ENCODE measurements at places on chromosomes 5 and 9.

GRCh38 chr5:167008705-167009104, 1282.7 kb upstream of the WWC1 start:
- no peak for DNase-seq

GRCh38 chr9:120443489-120443888, 136.5 kb downstream of the CDK5RAP2 start:
- DNase-seq = no peak

GRCh38 chr5:148372893-148373292, 10.9 kb upstream of the FBXO38 start:
- DNase-seq = no peak

- no peak for DNase-seq
Measured at GRCh38 chr5:151810897-151811296, 39.1 kb downstream of the G3BP1 start.

DNA sequence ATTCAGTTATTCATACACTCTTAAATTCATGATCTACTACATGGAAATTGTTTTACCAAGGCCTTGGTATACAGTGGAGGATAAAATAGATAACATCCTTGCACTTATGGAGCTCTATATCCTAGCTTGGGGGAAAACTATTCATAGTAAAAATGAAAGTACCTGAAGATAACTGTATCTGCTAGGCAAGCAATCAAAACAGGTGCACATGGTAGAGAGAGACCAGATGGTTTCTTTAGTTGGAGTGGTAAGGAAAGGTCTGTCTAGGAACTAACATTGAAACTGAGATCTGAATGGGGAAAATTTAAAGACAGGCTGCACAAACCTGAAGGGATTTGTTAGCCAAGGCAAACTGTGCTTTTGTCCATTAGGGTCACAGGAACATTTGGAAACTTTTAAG, 11.1 kb upstream of the SLCO4C1 start:
- no peak for DNase-seq

- no peak for DNase-seq
Measured at GRCh38 chr5:15393146-15393545, 106.8 kb upstream of the FBXL7 start.

- no peak for DNase-seq
Measured at GRCh38 chr9:112601636-112602035, 115.0 kb downstream of the KIAA1958 start.

DNA sequence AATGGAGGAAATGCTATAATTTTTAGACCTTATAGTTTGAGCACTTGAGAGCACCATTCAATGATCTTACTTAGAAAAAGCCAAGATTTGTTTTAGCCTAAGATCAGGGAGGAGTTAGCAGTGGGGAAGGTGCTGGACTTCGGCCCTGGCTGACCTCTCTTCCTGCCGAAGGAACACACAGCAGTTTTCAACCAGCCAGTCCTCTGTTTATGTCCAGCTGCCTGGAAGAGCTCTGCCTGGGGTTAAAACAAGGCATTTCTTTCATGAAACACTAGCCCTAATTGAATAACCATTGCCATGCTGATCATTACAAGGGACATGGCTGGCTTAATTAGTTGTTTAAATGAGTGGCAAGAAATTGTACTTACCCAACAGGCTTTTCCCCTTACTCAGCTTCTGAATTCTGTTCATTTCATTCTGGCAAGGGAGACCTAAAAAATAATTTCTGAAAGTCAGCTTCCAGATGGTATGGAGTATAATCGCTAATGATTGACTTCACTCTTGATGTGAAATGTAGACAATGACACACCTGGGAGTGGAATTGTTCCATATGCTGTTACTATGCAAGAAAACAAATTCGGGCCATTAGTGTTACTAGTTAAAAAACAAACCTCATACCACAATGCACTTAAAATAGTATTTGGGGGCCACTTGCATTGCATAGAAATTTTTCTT, 514.2 kb downstream of the SPOCK1 start:
- no peak for DNase-seq

DNA sequence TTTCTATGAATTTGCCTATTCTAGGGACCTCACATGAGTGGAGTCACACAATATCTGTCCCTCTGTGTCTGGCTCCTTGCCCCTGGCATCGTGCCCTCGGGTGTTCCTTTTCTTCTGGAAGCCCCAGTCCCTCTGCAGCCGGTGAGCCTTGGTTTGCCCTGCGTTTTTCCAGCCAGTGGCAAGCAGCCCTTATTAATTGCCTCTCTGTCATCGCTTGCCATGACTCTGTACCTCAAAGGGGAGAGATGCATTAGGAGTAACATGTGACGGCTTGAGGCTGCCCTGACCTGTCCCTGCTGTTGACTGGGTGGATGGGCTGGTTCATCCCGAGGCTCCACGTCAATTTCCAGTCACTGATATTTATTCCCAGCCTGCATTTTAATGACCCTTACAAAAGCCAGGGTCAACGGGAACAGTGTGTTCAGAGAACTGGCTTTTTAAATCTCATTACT, 87.3 kb downstream of the CFAP90 start:
- no peak for DNase-seq

All from inflammatory macrophage (primary cell).